NCI-H1417 (cell line): ENCODE measurements at places on chromosomes 5 and 9.

GRCh38 chr5:146813346-146814157 lies 65.0 kb downstream of the PPP2R2B start:
- DNase-seq: no peak

DNA sequence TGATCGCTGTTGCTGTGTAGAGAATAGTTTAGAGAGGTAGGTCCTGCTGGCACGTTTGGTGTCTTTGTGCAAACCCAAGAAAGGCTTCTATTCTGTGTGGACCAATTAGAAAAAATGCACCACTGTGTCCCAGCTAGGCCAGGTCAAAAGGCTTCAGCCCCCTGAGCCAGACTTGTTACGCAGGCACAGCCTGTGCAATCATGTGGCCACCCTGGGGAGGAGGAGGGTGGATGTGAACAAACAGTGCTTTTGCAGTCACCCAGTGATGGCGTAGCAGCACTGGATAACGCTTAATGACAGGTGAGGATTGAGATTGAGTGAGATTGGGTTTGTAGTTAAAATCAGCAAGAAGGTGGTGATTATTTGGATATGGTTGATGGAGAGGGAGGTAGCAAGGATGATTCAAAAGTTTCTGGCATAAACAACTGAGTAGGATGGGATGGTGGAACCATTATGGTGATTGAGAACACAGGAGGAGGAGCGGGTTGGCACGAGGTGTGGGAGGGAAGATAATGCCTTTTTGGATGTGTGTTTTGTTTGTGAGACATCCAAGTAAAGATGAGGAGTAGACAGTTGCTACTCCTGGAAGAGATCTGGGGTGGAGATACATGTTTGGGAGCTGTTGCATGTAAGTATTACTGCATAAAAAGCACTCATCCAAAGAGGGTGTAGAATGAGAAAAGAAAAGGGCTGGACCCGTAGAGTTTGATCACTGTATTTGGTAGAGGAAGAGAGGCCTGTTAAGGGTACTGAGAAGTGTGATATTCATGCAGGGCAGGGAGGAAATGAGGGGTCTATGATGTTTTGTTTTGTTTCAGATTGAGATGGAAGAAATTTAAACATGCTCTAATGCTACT lies 6.7 kb downstream of the GCNT1 start:
- no peak for DNase-seq

DNA sequence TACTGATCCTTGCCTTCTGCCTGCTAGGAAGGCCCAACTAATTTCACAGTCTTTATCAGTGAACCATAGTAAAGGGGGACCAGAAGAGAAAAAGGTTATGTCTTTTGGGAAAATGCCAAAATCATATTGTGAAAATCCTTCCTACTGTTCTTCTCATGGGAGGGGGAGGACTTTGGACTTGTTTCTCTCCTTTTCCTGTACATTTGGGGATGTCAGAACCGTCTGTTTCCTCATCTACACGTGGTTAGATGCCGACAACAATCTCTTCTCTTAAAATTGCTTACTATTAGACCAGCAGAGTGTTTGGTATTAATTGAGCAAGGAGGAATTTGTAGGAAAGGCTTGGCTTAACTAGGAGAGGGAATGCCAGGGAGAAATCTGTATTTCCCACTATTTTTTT lies 77.2 kb downstream of the TMC1 start:
- DNase-seq: no peak

DNA sequence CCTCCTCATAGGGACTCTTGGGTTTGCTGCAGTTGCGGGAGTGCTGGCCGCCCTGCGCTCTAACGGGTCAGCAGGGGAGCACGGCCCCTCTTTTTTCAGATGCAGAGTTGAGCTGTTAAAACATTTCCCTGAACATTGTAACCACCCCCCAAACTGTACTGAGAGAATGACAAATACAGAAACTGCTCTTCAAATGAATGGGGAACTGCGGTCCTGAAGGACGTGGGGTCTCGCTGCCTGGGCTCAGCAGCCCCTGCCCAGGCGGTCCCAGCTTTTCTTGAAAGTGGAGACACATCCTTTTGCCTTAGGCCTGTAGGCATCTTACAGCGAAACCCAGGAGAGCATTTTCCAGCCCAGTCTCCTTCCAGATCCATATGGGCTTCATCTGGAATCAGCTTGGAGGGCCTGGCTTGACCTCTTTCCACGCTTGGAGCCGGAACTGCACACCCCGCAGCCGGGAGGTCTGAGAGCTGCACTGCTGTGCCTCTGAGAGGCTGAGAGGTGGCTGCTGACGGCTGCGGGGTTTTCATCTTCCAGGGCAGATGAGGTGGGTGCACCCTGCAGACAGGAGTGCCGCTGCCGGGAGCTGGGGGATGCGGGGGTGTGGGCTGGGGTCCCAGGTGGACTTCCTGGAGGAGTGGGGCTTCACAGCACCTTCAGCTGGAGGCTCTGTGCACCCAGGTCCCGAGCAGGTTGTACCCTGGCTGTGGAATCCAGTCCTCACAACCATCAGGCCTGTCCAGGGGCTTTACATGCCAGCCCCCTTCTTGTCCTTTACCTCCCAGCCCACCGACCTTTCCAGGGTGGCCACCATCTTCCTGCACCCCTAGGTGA lies 1.2 kb upstream of the AGPAT2 start:
- no peak for DNase-seq

DNA sequence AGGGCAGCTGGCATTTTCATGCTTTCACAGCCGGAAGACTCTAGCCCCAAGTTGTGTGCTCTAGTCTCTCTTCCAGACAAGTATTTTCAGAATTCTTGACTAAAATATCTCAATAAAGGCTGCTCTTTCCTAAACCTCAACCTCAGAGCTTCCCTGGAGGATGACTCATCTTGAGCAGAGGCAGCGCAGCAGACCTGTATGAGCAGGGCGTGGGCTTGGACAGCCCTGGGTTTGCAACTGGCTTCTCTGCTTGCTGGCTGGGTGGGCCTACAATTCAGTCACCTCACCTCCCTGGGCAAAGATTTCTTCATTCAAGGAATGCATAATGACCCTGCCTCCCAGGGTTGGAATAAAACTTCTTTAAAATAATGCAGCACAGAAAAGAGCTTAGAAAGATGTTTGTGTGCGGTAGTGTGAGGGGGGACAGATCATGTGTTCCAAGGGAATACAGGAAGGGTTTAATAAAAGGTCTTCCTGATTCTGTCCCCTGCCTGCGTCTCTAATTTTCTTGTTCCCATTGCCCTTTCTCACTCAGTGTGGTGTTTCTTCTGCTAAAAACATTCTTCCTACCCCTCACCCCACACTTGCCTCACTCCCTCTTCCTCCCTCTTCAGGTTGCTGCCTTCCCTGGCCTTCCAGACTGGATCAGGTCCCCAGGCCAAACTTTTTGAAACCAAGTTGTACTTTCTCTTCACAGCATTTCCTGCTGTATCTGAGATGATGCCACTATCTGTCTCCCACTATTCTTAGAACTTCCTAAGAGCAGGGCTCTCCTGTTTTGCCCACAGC lies 39.4 kb upstream of the MAP1B start:
- no peak for DNase-seq
